Activated CD8-positive, alpha-beta memory T cell treated with anti-CD3 and anti-CD28 coated beads for 1 hour (primary cell): ENCODE measurements at places on chromosomes 5 and 9.

GRCh38 chr5:148833122-148833521, 6.7 kb downstream of the ADRB2 start:
- no peak for DNase-seq

DNA sequence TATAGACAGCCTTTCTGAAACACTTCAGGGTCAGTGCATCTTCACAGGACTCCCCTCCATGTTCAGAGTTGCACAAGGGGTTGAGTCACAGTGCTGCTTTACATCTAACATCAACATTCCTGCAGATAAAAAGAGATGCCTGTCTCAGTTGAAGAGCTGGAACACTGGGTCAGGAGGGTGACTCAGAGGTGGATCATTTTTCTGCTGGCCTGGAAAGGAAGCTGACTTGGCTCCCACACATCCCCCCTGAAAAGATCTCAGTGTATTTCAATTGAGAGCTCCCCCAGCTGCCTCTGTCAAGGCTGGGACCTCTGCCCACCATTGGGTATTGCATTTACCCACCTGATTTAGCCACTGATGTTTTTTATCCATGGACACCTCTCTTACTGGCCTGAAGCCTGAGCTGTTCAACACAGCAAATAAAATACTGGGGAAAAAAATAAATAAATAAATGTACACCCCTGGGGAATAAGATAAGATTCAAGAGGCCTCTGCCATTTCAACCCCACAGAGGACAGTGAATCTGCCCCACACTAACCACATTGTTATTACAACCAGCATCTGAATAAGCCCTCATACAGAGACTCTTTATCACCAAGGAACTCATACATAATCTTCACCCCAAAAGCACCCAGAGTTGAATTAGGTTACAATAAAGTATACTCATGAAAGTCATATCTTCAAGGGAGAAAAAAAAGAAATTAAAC, 716.4 kb downstream of the SEMA5A start:
- DNase-seq = no peak

DNA sequence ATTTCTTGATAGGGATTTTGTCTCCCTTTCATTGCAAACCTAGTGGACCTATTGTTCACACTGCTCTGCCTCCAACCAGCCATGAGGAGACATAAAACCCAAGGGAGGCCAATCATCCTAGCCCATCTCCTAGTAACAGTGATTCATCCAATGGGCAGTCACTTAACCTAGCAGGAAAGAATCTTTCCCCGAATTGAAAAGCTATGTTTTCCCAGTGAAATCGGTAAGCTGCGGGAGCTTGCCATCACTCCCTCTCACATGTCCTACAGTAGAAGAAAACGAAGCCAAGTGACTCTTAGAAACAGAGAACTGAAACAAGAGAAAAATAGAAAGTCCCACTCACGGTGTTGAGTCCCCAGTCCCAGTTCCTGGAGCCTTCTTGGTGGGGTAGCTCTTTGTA, 123.3 kb downstream of the SUSD1 start:
- no peak for DNase-seq

- no peak for DNase-seq
Observed at GRCh38 chr9:91208837-91209236, 152.9 kb downstream of the AUH start.

DNA sequence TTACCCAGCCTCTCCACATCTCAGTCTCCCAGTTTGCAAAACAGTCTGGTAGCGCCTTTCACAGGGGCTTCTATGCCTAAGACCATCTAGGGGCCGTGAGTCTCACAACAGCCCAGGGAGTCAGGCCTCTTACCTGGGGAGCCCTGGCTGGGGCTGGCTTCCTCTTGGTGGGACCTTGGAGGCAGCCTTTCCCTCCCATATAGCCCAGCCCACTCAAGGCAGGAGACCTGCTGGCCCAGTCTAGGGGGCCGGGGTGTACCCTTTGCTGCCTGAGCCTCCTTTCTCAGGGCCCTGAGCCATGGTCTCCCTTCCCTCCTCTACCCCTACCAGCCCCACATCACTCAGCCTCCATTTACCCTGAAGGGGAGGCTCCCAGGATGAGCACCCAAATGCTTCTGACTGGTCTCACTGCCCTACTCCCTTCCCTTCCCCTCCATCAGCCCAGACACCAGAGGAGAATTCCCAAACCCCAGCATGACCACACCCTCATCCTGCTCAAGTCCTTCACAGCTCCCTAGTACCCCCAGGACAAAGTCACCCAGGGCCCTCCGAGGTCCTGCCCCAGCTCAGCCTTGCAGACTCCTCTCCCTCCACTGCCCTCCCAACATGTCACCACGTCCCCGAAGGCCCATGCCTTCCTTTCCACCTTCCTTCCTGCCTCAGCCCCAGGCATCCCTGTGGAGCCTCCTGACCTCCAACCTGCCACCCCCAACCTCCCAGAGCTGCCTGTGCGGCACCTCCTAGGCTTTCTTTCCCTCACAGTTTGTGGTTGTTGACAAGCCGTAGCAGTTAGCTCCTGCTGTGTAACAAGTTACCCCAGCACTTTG, 55.3 kb downstream of the BARX1 start:
- no peak for DNase-seq

- DNase-seq = no peak
Observed at GRCh38 chr5:107451028-107451427, 219.7 kb downstream of the EFNA5 start.

DNA sequence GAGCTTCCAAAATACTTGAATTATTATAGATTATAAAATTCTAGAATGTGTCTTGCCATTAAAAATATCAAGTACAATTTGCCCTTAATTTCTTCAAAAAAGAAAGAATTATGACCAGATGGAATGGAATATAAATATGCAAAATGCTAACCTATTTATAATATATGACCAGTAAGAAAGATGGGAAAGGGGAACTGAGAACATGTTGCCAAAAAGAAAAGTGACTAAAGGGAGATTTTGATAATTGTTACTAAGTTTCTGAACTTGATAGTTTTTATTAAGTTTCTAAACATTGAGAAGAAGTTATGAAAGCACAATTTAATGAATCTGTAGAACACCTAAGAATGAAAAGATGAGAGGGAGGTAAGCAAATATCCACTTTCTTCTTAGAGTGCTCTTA, 188.4 kb upstream of the NR4A3 start:
- DNase-seq = no peak

DNA sequence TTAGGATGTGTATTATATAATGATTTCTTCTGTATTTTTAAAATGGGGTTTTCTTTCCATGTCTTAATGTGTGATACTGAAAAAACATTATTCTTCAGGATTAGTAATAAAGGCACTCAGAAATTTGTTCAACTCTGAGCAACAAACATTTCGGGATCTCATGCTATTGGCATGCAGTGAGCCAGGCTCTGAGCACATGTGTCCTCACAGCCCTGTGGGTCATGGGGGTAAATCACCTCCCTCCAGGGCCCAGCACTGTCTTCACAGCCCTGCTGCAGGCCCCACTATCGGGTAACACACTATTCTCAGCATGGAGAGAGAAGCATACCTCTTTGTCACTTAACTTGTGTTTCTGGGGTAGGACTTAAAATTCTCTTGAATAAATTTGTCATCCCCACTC, 14.0 kb downstream of the TMEM174 start:
- DNase-seq = no peak

GRCh38 chr9:128504485-128505413, at the start of gene GLE1:
Gene GLE1, plus strand, starts transcription at chr9:128504719. Its CDS starts 87 bp downstream, at chr9:128504806.
- DNase-seq = peak; percentile 98

- DNase-seq = no peak
Observed at GRCh38 chr5:126014676-126015075, 408.5 kb upstream of the GRAMD2B start.

DNA sequence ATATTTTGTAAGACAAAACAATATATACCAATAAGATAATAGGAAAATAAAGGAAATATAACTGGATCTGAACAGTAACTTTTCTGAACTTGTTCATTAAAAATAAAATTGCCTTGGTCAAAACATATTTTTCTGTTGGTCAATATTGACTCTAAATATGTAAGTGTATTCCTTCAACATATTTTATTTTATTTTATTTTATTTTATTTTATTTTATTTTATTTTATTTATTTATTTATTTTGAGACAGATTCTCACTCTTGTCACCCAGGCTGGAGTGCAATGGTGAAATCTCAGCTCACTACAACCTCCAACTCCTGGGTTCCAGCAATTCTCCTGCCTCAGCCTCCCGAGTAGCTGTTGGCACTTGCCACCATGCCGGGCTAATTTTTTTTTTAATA, 571.0 kb downstream of the NR2F1-AS1 start:
- DNase-seq = no peak

DNA sequence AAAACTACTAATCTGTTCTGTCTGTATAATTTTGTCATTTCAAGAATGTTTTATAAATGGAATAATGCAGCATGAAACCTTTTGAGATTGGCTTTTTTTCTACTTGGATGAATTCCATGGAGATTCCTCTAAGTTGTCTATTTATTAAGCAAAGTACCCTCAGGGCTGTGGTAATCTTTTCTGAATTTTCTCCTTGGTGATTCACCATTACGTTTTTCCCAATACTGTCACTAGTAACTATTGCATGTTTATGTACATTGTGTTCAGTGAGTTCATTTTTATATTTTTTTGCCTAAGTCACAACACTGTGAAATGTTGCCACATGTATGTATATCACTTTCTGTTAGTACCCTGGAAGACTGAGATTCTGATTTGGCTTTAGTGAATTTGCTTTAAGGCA, 177.0 kb upstream of the GRIN3A start:
- DNase-seq = no peak
